Right renal cortex interstitium (tissue), 3 donors: ENCODE measurements at places on chromosomes 16 and 17. TPM values are rescaled to one million over a fixed set of nuclear protein-coding genes. Genes with fewer than 3 reads are reported as not detected.

DNA sequence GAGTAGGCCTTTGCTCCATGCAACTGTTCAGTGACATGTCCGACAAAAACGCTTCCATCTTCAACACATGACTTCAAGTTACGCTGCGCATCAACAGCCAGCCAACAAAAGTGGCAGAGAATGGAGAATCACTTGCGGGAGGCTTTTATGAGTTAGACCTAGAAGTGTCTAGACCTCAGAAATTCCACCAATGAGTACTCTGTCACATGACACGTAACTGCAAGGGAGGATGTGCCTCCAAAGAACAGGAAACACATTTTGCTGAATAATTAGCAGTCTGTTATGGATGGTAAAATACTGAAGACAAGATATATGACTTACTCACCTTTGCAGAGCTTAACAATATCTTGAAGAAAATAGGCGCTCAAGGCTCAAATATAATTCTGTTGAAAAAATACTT lies 62.1 kb downstream of the MYO1D start:
- no peak for DNase-seq

- no peak for DNase-seq
Observed at GRCh38 chr16:8260140-8260539, 330.2 kb downstream of the TMEM114 start.

DNA sequence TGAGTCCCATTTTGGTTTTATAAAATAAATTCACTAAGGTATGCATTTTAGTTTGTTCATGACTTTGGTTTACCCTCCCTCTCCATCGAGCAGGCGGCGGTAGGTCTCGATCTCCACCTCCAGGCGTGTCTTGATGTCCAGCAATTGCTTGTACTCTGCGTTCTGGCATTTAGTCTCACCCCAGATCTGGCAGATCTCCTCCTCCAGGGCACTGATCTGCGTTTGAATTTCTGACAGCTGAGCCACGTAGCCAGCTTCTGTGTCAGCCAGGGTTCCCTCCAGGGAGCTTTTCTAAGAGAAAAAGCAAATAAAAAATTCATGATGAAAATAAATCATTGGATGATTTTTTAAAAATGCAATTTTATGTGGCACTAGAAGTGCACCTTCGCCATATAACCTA lies 4.2 kb downstream of the KRT24 start:
- no peak for DNase-seq

DNA sequence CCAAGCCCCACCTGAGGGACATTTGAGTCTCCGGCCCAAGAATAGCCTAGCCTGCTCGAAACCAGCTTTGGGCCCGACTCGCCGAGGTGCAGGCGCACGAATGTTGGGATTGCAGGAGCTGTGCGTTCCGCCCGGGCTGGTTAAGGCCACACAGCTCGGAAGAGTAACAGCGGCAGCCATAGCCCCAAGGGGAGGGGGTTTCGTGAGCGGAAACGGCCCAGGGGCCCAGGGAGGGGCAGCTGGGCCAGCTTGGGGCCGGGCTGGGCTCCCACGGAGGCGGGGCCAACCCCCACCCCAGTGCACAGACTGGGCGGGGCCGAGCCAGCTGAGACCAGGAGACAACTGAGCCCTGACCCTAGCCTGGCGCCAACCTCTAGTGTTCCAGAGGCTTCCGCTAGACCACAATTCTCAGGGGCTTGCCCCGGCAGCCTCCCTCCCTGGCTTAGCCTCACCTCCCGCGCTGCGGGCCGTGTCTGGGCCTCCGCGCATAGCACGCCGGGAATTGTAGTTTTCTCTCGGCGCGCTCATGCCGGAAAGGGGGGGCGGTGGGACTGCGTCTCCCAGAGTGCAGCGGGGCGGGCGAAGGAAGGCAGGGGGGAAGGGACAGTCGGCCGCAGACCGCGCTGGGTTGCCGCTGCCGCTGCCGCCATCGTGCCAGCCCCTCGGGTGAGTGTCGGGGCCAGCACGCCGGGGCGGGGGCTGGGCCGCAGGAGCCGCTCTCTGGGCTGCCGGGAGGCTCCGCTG lies at the start of gene NUTF2:
TSS of gene NUTF2 (plus strand) at position 614 of the 744 bp plus-strand sequence. CDS start 18,198 bp downstream, outside the sequence.
- DNase-seq: peak; percentile 95

The PLD6 gene
- polyA plus RNA-seq: 3.4 TPM

The HIGD1B gene
- 2.0 TPM for polyA plus RNA-seq

DNA sequence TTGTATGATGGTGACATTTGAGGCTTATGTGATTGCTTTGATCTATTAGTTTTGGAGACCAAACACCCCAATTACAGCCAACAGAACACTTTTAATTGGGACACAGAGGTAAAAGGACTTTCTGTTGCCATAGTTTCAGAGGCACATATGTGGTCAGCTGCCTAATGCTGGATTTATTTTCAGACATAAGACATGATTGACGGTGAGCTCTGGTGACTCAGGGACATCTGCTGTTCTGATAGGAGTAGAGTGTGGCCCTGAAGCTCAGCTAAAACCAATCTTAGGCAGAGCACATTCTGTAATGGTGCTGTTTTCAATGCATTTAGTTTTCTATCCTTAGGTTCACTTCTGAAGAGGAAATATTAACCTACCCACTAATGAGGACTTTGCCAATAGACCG lies 247.1 kb downstream of the UTP18 start:
- no peak for DNase-seq

The CALB2 gene
- 0.69 TPM for polyA plus RNA-seq

- DNase-seq: no peak
Observed at GRCh38 chr16:88005181-88005581, 53.9 kb downstream of the BANP start.

- DNase-seq: no peak
Observed at GRCh38 chr16:67716097-67716496, 3.0 kb downstream of the GFOD2 start.

The HSD17B2 gene
- 13.7 TPM for polyA plus RNA-seq
